ENCODE measurements at places on chromosomes 3 and 15.

DNA sequence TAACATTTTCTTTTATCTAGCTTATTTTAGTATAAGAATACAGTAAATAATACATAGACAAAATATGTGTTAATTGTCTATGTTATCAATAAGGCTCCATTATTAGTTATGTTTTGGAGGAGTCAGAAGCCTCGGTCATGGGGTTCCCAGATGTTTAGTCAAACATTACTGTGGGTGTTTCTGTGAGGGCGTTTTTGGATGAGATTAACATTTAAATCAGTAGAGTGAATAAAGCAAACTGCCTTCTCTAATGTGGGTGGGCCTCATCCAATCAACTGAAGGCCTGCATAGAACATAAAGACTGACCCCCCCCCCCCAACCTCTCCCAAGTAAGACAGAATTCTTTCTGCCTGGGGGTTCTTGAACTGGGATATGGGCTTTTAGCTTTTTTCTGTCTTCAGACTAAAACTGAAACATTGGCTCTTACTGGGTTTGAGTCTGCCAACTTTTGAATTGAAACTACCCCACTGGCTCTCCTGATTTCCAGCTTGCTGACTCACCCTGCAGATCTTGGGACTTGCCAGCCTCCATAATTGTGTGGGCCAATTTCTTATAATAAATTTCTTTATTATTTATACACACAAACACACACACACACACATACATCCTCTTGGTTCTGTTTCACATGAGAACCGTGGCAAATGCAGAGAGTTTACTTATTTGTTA is 192.0 kb downstream of the TPRG1 start:
- DNase-seq: peak; percentile 29

- no peak for DNase-seq
Observed at GRCh38 chr3:106048946-106049481, 180.2 kb upstream of the CBLB start.

DNA sequence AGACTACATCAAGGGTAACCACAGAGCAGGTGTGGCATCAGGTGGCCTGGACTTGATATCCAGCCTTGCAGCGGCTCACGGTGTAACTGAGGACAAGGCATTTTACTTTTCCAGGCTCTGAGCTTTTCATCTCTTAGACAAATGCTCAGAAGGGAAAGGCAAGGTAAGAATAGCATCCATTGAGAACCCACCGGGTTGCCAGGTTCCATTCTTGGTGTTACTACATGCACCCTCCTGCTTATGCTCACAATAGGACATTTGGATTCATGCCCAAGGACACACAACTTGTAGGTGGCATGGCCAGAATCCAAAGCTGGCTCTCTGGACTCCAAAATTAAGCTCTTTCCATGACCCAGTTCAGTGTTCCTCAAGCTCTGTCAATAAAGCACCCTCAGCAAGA is 85.5 kb downstream of the CCNL1 start:
- no peak for DNase-seq

DNA sequence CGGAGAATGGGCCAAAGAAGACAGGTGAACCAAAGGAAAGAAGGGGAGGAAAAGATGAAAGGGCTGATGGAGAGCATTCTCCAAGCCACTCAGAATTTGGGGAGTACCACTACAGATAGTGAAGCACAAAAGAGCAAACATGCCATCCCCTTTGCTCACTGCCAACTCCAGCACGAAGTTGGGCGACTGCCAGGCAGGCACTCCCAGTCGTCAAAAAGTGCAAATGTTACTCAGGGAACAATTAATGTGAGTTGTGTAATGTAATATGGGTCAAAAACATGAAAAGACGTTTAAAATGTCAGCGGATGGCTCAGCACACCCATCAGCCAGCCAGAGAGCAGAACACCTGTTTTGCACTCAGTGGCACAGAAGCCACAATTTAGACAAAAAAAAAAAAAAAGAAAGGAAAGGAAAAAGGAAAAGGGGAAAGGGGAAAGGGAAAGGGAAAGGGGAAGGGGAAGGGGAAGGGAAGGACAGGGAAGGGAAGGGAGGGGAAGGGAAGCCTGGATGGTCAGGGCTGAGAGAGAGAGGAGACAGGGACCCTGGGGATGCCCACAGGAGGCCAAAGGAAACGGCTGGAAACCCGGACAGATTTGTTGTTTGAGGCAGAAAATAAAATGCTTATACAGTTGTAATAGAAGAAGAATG is 82.7 kb downstream of the COL8A1 start:
- peak; percentile 43 for DNase-seq

Measured in fibroblast of skin of right quadriceps (primary cell).